ENCODE measurements at places on chromosomes 12 and 14.

- no peak for DNase-seq
Measured at GRCh38 chr14:33612197-33612505, 338.7 kb downstream of the EGLN3 start.

DNA sequence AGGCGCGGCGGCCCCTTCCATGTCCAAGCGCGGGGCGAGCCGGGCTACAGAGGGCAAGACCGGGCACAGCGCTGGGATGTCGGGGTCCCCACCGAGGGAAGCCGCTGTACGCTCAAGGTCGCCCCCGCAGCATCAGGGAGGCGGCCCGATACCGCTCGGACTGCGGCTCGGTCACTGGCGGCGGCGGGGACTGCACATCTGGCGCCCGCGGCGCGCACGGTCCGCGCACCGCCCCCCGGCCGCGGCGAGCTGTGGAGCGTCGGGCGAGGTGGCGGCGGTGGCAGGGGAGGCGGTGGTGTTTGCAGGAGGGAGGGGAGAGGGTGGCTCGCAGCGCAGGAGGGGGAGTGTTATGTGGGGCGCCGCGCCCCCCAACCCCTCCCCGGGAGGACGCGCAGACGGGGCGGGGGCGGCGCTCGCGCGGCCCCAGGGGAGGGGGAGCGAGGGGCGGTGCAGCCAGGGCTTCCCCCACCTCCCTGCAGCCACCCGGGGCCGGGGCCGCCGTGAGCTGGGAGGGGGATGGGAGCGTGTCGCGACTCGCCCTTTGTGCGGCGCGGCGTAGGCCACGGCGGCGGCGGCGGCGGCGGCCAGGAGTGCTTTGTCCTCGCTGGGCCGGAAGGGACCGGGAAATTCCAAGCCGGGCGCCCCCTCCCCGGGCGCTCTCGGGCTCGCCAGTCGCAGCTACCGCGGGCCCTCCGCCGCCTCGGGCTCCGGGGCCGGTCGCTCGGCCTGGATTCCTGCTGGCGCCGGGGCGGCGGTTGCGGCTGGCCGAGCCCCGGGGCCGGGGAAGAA lies at the start of gene NUAK1:
Gene NUAK1, minus strand, starts transcription at position 322 of the 789 bp plus-strand sequence. Its CDS starts 301 bp downstream, at position 21.
- DNase-seq = peak; percentile 94

- no peak for DNase-seq
Measured at GRCh38 chr14:101087614-101088394, 184.3 kb upstream of the RTL1 start.

- DNase-seq = no peak
Measured at GRCh38 chr12:124083708-124084107, 110.7 kb downstream of the ZNF664 start.

- DNase-seq = no peak
Measured at GRCh38 chr12:66726556-66726955, 47.7 kb upstream of the GRIP1 start.

DNA sequence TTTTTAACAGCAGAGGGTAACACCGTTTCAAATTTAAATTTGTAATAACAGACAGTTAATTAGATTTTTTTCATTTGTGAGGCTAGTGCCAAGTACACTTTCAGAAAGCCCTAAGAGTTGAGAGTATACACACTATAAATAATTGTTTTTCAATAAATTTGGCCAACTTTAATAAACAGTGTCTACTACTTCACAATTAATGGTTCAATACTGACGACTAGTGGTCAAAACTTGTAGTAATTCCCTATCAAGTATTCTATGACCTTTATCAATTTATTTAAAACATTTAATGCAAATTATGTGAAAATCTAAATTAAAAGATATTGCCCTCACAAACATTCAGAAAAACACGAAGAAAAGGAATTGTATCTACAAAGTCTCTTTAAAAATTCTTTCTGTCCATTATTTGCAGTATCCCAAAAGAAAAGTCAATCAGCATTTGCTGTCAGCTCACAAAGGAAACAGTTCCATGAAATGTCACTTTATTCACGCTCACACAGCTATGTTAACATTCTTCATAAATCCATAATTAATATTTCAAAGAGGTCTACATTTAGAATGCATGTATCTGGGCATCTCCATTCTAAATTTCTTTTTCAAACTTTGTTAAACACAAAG lies 91.2 kb downstream of the CEP128 start:
- peak; percentile 5 for DNase-seq

DNA sequence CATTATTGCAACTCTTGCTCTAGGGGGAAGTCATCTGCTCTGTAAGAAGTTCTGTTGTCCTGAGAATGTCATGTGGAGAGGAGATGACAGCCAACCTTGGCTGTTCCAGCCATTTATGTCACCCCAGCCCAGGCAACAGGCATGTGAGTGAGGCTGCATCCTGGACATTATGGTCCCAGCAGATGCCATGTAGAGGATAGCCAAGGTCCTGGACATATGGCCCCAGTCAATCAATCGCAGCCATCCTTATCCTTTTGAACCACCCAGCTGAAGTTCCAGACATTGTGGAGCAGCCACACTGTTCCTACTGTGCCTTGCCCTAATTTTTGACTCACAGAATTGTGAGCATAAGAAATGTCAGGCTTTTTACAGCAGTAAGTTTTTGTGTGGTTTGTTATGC lies 84.9 kb downstream of the AVPR1A start:
- DNase-seq = no peak

DNA sequence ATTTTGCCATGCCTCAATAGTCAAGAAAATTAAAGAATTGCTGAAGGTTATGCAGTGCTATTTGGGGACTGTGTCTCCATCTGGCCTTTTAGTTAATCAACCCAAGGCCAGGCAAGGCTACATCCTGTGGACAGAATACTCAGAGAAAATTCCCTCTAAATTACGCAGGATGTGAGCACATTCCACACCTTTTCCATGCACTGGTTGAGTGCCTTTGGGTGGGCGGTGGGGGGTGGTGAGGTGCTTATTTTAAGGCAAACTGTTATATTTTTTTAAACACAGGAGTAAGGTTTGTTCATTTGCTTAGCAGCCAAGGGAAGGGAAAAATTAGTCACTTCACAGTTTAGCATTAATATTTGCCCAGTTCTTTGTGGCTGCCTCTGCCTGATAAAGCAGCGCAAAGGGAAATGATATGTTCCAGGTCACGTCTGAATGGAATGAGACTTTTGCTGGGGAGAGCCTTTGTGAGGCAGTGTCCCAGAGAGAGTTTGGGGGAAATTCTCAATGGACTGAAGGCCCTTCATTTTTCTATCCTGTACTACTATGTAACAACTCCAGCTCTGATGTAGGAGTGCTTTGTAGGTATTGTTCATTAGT lies 17.2 kb upstream of the KCNA5 start:
- DNase-seq = no peak

DNA sequence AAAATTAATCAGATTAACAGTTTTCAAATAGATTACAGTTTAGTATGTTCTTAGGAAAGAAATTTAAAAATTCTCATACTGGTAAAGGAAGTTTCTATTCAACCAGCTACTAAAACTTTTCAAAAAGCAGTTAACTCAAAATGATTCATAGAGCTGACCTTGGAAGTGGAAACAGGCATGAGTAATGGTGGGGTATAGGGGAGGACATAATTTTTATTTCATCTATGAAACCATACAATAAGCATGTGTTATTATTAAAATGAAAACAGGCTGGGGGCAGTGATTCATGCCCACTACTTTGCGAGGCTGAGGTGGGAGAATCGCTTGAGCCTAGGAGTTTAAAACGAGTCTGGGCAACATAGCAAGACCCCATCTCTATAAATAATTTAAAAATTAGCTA lies 73.0 kb downstream of the DNAI7 start:
- DNase-seq = no peak

- DNase-seq = no peak
Measured at GRCh38 chr12:105848286-105848685, 290.5 kb downstream of the NUAK1 start.

DNA sequence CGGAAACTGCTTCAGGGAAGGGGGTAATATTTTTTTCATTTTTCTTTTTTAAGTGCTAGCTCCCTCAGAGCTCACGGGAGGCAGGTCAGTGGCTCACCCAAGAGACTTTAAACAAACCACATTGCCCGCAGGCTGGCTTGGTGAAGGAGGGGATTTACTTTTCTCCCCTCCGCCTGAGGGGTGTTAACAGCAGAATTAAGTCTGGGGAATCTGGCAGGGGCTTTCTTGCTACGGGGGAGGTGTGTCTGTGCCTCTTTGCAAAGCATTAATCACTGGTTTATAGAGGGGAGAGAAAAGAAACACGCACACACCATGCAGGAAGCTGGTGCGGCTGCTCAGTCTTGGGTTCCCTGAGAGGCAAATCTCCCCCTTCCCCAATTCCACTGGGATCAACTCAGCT lies 26.2 kb upstream of the TBX3 start:
- DNase-seq = no peak

DNA sequence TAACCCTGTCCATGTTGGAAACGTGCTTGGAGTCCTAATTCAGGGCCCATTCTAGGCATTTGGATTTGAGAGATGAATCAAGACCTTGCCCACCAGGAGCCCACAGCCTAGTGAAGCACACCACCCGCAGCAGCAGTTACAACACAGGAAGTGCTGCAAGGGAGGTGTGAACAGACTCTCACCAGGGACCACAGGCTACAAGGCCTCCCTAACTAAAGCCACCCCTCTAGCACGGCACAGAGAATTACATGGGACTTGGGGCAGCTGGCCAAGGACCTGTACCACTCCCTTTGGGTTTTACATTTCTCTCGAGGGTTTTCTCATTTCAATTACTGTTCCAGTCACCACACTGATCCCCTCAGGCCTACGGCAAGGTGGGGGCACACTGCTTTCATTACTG lies 49.5 kb upstream of the FOXN3 start:
- no peak for DNase-seq

GRCh38 chr12:98238515-98239130 lies 276.8 kb upstream of the TMPO start:
- DNase-seq = no peak

GRCh38 chr14:74963178-74963704 lies 7.8 kb upstream of the PGF start:
- DNase-seq = no peak

GRCh38 chr14:38870296-38870836 lies 232.7 kb downstream of the SEC23A start:
- DNase-seq = no peak

- DNase-seq = no peak
Measured at GRCh38 chr14:80323038-80323665, 111.8 kb upstream of the DIO2 start.

GRCh38 chr12:96212456-96213375 lies 18.5 kb downstream of the ELK3 start:
- no peak for DNase-seq

DNA sequence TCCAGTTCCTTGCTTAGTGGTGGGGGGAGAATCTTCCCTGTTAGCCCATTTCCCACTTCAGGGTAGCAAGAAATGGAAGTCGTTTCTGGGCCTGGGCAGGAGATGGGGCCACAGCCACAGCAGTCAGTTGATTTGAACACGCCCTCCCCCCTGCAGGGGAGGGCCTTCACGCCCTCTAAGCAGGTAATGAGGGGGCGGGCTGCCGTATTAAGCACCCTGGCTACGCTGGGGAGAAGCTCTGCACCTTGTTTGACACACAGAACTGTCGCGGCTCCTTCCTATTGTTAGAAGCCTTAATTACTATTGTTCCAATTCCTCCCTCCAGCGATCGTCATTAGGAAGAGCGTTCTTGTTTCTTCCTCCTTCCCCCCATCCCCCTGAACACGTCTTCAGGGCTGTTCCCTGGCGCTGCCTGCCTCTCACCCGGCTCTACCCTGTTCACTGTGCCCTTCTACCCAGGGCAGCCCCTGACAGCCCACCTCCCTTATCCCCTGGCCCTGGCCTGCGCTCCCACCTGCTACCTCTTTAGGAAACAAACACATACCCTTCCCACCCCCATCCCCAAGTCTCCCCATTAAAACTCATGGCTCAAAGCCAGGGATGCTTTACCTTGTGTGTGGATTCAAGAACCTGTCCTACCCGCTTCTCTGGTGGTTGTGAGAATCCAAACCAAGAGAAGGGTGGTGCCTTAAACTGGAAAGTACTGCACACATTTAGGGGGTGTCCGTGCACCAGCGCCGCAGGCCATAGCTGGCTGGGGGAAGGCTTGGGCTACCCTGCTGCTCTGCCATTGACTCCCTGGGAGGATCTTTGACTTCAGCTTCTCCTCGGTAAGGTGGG lies 137.6 kb downstream of the TSPAN9 start:
- DNase-seq = peak; percentile 79

DNA sequence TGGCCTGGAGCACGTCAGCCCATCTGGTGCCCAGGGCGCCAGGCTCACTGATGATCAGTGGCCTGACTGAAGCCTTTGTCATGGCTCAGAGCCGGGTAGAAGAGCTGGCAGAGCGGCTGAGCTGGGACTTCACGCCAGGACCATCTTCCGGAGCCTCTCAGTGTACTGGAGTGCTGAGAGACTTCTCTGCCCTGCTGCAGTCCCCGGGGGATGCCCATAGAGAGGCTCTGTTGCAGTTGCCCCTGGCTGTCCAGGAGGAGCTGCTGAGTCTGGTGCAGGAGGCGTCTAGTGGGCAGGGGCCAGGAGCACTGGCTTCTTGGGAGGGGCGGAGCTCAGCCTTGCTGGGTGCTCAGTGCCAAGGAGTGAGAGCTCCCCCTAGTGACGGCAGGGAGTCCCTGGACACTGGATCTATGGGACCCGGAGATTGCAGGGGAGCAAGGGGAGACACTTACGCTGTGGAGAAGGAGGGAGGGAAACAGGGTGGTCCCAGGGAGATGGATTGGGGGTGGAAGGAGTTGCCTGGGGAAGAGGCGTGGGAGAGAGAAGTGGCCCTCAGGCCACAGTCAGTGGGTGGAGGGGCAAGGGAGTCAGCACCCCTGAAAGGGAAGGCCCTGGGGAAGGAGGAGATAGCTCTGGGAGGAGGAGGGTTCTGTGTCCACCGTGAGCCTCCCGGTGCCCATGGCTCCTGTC lies 2.0 kb downstream of the KHNYN start:
- DNase-seq = peak; percentile 76

- DNase-seq = no peak
Measured at GRCh38 chr12:9032202-9032964, 43.0 kb downstream of the KLRG1 start.

- DNase-seq = no peak
Measured at GRCh38 chr12:50727466-50727865, 36.4 kb upstream of the ATF1 start.

DNA sequence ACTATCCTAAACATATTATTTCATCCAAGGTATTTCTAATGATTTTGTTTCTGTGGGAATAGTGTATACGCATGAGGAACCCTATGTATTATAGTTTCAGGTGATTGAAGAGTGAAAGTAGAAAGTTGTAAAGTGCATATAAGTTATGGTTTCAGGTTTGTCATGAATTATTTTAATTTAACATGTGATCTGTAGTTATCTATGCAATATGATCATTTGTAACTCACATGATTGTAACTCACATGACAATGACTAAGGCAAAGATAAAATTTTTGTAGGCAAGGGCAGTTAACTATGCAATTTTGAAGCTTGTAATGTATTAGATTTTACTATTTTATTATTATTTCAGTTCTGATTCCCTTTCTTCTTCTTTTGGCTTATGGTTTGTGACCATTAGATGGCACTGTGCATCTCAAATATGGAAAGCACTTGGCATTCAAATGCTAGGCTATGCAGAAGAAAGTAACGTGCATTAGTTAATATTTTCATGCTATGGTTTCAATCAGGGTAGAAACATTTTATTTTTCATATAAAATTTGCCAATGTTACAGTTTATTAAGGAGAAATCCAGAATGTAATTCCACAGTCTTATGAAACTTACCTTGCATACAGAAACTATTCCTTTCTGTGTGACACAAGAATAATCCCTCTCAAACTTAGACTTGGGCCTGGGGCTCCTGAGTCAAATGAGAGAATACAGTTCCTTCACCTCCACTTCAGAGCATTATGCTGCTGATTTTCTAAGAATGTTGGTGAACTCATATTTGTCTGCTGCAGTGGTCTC lies 15.8 kb upstream of the TMEM30B start:
- peak; percentile 19 for DNase-seq

- DNase-seq = no peak
Measured at GRCh38 chr12:40742041-40742440, 49.8 kb downstream of the CNTN1 start.

Data from NCI-H1105 (cell line).